Glomerular endothelial cell (primary cell): ENCODE measurements at places on chromosomes 4 and X.

- no peak for DNase-seq
These were observed 154.9 kb downstream of the FRMPD4 start for GRCh38 chrX:12292996-12293765.

DNA sequence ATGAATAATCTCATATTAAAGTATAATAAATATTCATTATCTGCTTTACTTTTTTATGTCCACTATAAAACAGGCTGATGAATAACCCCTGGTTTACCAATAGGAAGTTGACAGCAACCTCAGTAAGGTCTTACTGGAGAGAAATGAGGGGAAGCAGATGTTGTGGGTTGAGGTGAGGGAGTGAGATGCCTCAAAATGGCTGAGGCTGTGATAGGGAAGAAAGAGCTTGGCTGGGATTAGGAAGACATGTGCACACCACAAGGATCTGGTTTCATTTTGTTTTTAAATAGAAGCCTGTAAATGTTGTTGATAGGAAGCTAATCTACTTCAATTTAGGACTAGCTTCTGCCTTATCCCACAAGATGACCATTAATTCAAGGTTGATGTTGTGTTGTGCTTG lies 14.4 kb upstream of the CYBB start:
- no peak for DNase-seq

DNA sequence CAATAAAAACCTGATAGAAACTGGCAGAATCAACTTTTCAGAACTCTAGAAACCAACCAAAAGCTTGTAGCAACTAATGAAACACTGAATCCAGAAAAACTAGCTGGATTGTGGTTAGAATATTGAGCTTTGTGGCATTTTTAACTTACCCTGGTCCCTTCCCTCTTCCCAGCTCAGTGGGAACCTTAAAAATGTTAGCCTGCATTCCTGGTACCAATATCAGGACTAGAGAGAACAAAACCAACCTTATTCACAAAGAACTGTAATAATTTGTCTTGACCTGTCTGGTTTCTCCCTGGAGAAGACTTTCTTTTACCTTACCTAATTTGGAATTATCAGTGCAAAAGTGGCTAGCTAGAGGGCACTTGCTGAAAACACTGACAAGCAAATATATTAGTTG lies 21.2 kb downstream of the SH3D19 start:
- no peak for DNase-seq

GRCh38 chrX:46698691-46699090 lies 60.2 kb downstream of the SLC9A7 start:
- DNase-seq, result no peak

- no peak for DNase-seq
These were observed 1.8 kb downstream of the ZNF674 start for GRCh38 chrX:46543441-46543840.

DNA sequence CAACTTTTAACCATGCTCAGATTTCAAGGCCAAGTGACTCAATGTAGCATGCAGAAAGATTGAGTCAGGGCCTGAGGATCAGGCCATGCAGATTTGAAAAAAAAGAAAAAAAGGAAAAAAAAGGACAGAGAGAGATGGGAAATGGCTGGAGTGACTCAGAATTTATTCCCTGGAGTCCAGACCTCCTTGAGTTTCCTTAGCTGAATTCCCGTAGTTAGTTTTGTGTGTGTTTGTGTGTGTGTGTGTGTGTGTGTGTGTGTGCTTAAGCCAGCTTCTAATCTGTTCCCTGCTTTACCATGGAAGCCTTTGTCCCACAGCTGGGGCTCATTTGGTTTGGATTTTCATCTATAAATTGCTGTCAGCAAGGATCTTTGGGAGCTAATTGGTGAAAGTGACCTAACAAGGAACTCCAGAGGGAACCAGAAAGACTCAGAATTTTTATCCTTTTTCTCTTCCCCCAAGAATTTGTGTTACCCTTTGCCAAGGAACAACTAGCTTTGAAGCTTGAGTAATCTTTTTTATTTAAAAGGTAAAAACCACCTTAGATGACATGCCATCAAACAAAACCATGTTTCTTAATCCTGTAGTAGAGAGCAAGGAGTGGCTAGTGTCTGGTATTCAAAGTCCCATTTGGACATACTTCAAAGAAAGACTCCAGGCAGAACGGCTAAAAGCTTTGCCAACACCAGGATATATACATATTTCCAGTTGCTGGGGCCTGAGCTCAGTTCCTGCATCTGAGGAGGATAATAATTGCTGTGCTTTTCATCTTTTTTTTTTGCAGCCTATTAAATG lies 109.0 kb upstream of the DDIT4L start:
- peak; percentile 29 for DNase-seq

DNA sequence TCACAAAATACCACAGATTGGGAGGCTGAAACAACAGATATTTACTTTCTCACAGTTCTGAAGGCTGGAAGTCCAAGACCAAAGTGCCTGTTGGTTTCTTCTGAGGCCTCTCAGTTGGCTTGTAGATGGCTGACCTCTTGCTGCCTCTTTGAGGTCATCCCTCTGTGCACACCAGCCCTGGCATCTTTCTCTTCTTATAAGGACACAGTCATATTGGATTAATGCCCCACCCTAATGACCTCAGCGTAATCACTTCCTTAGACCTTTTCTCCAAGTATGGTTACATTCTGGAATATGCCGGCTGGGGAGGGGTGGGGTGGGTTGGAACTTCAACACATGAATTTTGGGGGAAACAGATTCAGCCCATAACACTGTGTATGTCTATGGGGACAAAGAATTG lies 116.2 kb upstream of the LNX1 start:
- DNase-seq, result no peak

DNA sequence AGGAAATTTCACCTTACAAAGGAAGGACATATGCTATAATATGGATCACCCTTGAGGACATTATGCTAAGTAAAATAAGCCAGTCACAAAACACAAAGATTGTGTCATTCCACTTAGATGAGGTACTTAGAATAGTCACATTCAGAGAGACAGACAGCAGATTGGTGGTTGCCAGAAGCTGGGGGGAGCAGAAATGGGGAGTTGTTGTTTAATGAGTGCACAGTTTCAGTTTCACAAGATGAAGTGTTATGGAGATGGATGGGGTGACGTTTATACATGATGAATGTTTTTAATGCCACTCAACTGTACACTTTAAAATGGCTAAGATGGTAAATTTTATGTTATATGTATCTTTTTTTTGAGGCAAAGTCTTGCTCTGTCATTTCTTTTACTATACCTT lies 14.8 kb upstream of the SPON2 start:
- no peak for DNase-seq

DNA sequence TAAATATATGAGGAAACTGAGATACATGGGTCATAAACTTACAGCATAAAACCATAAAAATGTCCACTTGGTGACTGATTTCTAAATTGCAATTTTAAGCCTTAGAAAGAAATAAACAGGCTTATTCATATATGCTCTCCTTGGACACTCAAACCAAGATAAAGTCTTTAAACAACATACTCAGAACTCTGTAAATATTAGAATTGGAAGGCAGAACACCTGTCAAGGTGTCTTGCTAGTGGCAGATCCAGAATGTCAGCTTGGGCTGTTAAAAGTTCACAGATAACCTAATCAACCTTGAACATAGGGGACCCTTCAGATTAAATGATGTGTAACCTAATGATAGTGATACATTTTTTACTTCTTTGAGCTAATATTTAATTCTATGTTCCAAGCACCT lies 208.1 kb upstream of the ARSJ start:
- no peak for DNase-seq

- DNase-seq, result peak; percentile 56
These were observed 76.2 kb upstream of the CD99 start for GRCh38 chrX:2614911-2615310.

DNA sequence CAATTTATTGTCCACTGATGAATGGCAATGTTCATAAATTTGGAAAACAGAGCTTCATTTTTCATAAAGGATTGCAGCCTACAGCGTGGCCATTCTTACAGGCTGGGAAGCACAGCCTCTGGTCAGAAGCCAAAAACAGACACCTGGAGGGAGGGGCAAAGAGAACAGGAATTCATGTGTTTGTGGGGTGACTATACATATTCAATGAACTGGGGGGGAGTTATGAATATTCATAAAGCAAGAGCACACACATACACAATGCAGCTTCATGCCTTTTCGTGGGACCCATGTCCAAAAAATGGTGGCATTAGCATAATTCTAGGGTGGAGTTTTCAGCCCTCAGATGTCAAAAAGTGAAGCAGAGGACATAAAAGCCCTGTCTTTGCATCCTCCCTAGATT lies 173.3 kb downstream of the VEGFC start:
- DNase-seq, result no peak

GRCh38 chr4:165600959-165601683 lies 222.3 kb downstream of the CPE start:
- DNase-seq, result no peak

GRCh38 chr4:143023239-143023918 lies 161.3 kb upstream of the USP38 start:
- no peak for DNase-seq

DNA sequence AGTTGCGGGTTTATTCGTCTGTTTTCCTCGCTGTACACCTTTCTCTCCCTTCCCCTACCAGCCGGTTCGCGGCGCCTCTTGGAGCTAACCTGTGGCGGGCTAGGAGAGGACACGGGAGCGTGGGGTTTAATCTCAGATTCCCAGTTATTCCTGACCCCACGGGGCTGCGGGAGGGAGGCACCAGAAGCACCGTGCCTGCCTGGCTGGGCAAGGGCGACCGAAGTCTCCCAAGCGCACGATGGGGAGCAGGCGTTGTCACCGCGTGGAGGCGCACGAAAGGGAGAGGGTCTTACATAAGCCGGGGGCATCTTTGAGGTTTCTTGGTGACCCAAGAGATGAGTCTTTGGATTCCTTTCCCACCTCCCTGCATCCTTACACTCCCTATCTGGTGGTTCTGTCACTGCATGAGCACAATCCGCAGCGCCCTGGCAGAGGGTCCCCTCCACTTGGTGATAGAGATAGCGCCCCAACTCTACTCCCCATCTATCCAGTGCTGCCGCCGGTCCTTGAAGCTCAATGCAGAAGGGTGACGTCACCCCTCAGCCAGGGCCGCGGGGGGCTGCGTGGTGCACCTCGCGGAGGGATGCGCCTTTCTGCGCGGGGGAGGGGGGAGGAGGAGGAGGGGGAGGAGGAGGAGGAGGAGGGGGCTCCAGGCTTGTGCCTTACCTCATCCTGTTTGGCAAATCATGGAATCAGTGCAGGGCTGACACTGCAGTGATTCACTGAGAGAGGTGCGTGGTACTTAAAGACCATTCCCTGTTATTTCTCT lies 793 bp downstream of the TSPAN7 start:
- DNase-seq, result no peak

DNA sequence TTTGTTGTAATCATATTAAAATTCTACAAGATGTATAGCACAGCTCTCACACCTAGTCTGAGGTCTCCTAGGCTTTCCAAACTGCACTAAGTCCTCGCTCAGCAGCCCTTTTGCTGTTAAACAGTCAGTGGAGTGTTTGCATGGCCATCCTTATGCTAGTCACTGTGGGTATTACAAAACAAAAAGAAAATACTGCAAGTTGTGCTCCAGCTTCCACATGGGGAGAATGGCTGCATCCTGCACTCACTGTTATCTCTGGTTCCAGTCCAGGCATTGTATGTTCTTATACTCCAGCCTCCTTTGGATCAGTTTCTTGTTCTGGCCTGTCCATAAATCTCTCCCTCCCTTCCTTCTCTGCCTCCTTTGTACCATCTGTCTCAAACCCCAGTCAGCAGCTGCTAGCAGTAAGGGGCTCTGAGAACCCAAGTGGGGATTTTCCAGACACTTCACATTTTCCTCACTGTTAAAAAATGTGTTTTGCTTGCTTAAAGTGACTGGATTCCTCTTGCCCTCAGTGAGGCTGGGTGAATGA lies 38.5 kb upstream of the BMP15 start:
- DNase-seq, result no peak

DNA sequence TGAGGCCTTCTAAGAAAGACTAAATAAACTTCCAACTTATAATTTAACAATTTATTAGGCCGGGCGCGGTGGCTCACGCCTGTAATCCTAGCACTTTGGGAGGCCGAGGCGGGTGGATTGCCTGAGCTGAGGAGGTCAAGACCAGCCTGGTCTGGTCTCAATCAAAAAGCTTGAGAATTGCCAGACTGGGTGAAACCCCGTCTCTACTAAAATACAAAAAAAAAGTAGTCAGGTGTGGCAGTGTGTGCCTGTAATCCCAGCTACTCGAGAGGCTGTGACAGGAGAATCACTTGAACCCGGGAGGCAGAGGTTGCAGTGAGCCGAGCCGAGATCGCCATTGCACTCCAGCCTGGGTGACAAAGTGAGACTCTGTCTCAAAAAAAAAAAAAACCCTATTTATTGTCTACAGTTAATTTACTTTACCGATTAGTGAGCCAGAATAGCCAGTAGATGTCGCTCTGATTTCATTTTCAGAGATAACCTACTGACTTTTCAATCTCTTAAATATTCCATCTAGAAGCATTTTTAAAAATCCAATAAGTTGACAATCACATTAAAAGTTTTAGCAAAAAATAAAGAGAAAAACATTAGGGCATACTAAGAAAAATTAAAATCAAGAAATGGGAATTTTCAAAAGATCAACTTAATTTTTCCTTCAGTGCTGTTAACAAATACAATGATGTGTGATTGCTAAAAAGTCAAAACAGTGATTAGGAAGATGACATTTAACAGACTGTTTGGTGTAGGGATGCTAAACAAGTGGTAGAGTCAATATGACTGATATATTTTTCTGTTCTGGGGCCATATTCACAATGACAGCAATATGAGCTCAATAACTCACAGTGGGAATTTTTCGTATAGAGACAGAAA lies 4.3 kb upstream of the SHROOM3 start:
- DNase-seq, result peak; percentile 42

GRCh38 chr4:73841243-73841925 lies 4.9 kb downstream of the CXCL6 start:
- no peak for DNase-seq

GRCh38 chr4:4385729-4386295 lies 1.1 kb upstream of the NSG1 start:
- no peak for DNase-seq

- no peak for DNase-seq
These were observed 199.3 kb upstream of the GRID2 start for GRCh38 chr4:92104506-92104905.

- DNase-seq, result no peak
These were observed 32.6 kb upstream of the PPP2R2C start for GRCh38 chr4:6504900-6505496.

DNA sequence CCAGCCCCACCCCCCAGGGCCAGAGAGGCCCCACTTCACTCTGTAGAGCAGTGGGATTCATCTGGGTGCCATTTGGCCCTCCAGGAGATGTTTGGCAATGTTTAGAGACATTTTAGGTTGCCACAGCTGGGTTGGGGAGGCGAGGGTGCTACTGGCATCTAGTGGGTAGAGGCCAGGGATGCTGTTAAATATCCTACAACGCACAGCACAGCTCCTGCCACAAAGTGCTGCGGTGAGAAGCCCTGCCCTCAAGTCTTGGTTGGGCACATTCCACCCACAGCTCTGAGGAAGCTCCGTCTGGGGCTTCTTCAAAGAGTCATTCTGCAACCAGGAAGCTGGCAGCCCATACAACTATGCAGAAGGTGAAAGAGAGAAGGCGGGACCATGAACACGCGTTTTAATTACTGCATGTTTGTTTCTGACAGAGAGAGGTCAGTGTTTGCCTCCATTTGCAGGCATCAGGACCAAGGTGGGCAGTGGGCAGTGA lies 48.1 kb upstream of the FAM9C start:
- no peak for DNase-seq
